Right lung (tissue), 10 donors: ENCODE measurements at places on chromosomes 5 and 9. TPM values are rescaled to one million over a fixed set of nuclear protein-coding genes. Genes with fewer than 3 reads are reported as not detected.

- DNase-seq, result peak; percentile 80
These were observed at the start of gene RAI14 for GRCh38 chr5:34656001-34656699. TSS of gene RAI14 (plus strand) at chr5:34656328. CDS start at chr5:34686920, 30,592 bp downstream.

DNA sequence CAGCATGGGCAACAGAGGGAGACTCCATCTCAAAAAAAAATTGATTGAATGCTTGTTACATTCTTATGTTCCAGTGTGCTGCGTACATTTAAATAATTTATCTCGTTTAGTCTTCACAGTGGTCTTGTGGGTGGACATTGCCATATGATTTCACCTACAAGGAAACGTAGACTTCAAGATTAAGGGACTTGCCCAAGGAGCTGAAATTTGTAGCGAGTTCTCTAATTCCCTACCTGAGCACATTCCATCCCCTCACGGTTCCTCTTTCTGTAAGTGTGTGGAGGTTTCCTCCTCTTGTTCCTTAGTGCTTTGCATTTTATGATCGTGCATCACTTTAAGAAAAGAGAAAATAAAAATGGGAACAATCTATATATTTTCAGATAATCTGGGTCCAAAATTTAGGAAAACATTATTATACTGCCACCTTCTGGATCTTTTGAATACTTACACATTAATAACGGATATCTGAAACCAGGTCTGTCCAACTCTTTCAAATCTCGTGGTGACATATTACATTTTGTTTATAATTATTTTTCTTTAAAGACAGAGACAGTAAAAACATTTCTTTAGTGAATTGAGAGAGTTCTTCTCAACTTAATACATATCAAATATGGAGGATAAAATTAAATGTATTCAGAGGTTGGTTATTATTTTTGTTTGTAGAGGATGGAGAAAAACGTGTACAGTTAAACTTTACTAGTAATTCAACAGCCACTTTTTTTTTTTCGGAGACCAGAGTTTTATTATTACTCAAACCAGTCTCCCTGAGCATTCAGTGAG, 29.9 kb upstream of the C7 start:
- peak; percentile 18 for DNase-seq

GRCh38 chr5:17282283-17283120, 65.1 kb downstream of the BASP1 start:
- no peak for DNase-seq

DNA sequence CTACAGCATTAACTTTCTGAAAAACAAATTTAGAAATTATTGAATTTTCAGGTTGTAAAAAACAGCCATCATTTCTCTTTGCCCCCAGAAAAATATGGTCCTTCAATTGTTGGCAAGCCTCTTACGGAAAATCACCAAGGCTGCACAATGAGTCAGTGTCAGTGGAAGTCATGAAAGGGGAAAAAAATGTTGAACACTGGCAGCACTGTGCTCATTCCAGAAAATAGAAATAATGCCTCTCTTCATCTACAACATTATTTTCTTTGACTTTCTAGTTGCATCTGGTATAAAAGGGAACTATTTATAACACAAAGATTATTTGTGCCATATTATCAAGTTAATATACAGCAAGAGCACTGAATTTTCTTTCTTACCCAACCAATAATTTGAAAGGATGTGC, 26.7 kb upstream of the STK32A start:
- no peak for DNase-seq

DNA sequence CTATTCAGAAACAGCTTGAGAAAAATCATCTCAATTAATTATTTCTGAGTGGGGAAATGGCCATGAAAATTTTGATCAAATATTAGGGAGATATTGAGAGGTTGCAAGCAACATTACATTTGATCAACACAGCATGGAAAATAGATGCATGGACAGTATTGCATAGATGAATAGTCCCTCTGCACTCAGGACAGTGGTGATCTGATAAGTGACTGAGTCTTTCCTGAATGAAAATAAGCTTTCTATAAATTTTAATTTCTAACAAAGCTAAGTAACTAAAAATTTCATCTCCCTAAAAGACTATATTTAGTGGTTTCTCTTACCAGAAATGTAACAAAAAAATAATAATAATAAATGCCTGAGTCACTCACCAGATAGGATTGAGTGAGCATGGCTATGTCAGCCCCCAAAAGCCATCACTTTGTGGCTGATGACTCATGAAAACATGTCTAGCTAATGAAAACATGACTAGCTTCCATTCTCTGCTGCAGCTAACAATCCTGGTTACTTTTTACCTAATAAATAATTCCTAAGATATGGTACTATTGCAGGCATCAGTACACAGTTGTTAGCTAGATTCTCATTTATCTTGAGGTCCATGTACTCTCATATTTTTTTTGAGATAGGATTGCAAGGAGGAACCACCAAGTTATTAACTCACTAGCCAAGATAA, 1294.8 kb upstream of the ACO1 start:
- no peak for DNase-seq

DNA sequence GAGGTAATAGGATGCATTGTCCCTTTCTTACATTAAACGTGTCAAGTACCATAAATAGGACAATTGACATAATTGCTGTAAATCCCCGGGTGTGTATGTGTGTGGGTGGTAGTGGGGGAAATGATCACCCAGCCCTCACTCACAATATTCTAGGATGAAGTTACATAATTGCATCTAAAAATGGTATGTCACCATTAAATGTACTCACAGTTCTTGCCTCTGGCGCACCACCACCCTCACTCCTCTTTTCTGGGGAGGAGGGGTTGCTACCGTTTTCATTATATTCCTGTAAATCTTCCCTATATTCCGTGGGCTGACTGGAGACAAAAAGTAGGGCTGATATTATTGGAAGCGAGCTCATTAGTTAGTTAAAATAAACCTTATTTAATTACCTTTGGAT, 563.8 kb downstream of the TLR4 start:
- no peak for DNase-seq

DNA sequence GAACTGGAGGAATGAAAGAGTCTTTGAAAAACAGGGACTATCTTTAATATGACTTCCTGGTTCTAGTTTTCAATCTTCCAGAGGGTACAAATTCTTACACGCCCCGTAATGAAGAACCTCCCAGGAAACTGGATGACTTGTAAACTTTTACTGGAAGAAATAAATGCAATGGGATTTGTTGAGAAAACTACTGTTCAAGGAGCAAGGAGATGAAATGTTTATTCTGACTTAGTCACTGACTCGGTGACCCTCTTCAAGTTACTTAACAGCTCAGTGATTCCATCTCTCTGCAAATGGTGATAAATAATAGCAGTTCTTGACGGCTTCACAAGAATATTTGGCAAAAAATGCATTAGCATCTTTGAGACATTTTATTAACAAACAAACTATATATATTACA, 858.6 kb downstream of the PTPRD start:
- DNase-seq, result no peak

DNA sequence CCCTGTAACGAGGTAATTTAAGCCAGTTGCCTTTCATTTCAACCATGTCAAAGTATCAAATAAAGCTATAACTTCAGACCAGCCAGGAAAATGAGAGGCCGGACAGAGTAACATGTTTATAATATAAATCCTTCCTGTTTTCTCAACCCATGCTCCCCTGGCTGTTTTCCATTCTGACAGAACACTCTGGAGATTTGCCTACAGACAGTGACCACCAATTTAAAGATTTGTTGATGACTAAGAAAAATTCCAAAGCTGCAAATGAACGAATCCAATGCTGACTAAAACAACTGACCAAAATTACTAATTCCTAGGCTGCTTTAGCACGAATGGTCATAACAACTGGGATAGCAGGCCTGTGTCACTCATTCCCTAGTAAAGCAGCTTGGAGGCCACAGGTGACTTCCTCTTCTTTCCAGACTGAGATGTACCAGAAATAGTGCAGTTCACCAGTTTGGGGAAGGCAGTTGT, 141.4 kb downstream of the AOPEP start:
- no peak for DNase-seq

GRCh38 chr5:10552183-10553143, 11.4 kb upstream of the ANKRD33B start:
- DNase-seq, result no peak

- peak; percentile 46 for DNase-seq
These were observed 51.9 kb downstream of the COL27A1 start for GRCh38 chr9:114207034-114207810.

GRCh38 chr5:9479361-9479760, 66.5 kb downstream of the SEMA5A start:
- no peak for DNase-seq

DNA sequence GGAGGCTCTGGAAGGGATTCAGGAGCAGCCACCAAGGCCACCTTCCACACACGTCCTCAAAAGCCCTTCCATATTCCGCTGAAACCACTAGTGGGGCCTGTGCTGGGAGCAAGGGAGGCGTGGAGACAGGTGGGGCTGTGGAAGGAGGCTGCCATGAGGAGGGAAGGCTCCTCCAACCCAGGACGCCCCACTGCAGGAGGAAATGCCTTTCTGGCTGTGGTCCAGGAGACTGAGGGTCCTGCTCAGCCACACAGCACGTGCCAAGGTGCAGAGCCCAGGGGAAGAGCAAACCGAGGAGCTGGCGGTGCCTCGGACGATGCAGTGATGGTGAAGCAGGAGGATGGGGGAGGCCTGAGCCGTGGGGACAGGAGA, 49.5 kb downstream of the ADAMTS2 start:
- no peak for DNase-seq

- no peak for DNase-seq
These were observed 27.3 kb upstream of the PHYKPL start for GRCh38 chr5:178259623-178260536.

DNA sequence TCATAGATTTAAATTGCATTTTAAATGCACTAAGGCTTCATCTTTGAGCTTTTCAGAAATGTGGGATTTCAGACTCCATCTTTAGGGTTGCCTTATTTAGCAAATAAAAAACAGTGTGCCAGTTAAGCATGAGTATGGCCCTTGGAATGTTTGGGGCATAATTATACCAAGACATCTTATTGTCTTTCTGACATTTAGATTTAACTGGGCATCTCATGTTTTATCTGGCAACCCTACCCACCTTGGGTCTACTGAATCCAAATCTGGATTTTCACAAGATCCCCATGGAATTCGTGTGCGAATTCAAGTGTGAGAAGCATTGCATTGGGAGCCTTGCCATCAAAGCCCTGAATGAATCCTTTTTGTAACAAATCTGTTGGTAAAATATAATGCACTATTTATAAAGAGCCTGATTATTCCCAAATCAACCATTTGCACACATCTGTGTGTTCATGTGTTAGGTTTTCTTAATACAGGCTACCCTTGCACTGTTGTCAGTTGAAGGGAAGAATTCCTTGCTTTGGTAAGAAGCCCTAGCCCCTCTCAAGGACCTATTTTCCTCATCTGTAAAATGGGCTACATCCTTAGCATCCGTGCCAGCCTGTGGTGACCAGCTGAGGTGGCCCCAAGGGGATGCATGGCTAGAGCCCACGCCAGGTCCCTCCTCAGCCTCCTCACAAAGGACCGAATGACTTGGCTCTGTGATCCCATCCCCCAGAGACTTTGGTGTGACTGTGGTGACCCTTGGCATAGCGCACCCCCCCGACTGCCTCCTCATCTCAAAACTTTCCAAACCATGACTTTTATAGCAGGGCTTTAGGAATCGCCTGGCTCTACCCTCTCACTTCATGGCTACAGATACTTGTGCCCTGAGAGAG, 8.1 kb downstream of the GSN start:
- DNase-seq, result no peak

- DNase-seq, result no peak
These were observed 118.1 kb upstream of the NFIL3 start for GRCh38 chr9:91541734-91542133.

- peak; percentile 60 for DNase-seq
These were observed 123.6 kb downstream of the PALM2AKAP2 start for GRCh38 chr9:109903515-109904138.

DNA sequence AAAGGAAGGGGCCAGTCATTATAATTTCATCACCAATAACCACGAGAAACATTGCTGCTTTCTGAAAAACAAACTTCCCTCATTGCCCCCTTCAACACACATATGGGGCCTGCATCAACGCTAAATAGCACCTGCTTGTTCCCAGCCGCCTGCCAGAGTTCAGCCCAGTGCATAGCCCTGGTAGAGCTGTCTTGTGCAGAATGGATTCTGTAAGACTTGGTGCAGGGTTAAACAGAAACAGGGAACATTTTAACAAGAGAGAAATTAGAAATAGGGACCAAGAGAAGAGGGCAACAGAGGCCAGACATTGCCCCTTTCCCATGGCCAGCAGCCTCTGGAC, 56.7 kb downstream of the UBE2QL1 start:
- no peak for DNase-seq

DNA sequence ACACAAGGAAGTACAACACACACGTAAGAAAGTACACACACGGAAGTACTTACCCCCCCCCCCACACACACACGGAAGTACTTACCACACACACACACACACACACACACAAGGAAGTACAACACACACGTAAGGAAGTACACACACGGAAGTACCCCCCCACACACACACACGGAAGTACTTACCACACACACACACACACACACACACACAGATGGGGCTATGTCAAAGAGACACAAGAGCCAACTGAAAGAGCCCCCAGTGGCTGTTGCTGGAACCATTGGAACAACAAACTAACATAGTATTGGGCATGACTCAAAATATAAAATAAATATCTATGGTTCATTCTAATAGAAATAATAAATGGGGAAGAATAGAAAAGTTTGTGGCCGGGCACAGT, 4.9 kb upstream of the MAPK9 start:
- DNase-seq, result no peak

- peak; percentile 56 for DNase-seq
These were observed 780 bp downstream of the RNU6ATAC start for GRCh38 chr9:134163371-134164196.

DNA sequence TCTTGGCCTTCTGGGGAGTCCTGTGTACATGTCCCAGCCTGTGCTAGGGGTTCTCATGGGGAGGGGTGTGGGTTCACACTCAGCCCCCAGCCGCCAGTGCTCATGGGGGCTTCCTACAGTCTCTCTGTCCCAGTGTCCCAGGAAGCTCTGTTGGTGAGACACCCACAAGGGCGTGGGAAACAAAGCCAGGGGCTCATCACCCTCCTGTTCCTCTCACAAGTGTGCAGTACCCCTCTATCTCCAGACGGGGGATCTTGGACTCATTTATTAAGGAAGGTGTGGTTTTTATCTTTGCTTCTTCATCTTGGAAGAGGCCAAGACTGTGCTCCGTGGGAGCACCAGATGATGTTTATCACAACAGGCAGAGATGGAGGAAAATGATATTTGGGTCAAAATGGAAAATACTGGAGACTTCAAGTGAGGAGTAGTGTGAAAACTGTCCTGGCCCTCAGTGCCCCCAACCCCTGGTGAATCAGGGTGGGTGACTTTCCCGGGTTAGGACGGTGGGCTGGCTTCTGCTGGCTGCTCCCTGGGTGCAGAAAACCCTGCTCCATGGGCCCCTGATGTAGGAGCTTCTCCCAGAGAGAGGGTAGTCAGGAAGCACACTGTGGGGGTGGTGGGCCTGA, 15.2 kb downstream of the TMEM171 start:
- DNase-seq, result no peak

GRCh38 chr9:83569326-83569725, 31.1 kb upstream of the FRMD3 start:
- no peak for DNase-seq

Gene SPINK7
- 0.24 TPM for polyA plus RNA-seq

Gene HARS1
- 77.3 TPM for polyA plus RNA-seq

Gene BTNL8
- 1.1 TPM for polyA plus RNA-seq

Gene RPL37
- 2,870 TPM for polyA plus RNA-seq

Gene PCDHB16
- 4.7 TPM for polyA plus RNA-seq

Gene DOLPP1
- polyA plus RNA-seq, result 17.3 TPM

Gene DENND4C
- 62.3 TPM for polyA plus RNA-seq

Gene ALDH7A1
- polyA plus RNA-seq, result 124 TPM

Gene DMRTA1
- 2.5 TPM for polyA plus RNA-seq

Gene UGT3A2
- 0.06 TPM for polyA plus RNA-seq

Gene HSPB3
- polyA plus RNA-seq, result not detected

Gene FOXD4
- 0.34 TPM for polyA plus RNA-seq

Gene NTNG2
- polyA plus RNA-seq, result 0.59 TPM

Gene BTNL3
- polyA plus RNA-seq, result 0.10 TPM

Gene TLX3
- not detected for polyA plus RNA-seq

Gene GCNT4
- polyA plus RNA-seq, result 0.90 TPM

Gene SNAPC3
- polyA plus RNA-seq, result 77.9 TPM
